ENCODE measurements at places on chromosomes 2 and 18.

DNA sequence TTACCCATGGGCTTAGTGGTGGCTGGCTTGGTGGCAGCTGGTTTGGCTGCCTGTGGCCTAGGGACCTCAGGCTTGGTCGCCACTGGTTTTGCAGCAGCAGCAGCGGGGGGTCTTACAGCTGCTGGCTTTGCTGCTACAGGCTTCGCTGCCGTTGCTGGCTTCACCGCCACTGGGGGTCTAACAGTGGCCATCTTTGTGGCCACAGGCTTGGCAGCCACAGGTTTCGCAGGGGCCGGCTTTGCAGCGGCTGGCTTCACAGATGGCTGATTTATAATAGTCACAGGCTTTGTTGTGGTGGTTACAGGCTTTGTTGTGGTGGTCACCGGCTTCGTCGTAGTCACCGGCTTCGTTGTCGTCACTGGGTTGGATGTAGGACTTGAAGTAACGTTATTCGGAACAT, 77.8 kb downstream of the COL6A3 start:
- no peak for DNase-seq

DNA sequence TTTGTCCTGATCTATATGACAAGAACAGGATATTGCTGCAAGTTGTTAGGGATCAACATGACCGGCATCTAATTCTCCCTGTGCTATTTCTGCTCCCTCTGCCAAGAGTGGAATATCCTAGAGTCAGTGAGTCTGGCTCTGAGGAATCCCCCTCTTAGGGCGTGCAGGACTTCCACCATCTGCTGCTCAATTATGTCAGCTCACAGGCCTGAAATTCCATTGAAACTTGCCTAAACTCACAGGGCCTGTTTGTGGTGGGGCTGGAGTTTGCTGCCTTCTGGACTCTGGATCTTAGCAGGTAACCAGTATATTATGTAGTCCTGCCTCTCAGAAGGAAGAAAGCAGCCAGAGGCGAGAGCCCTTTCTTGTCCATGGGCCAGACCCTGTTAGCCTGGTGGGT, 323.0 kb downstream of the TSN start:
- DNase-seq = no peak

DNA sequence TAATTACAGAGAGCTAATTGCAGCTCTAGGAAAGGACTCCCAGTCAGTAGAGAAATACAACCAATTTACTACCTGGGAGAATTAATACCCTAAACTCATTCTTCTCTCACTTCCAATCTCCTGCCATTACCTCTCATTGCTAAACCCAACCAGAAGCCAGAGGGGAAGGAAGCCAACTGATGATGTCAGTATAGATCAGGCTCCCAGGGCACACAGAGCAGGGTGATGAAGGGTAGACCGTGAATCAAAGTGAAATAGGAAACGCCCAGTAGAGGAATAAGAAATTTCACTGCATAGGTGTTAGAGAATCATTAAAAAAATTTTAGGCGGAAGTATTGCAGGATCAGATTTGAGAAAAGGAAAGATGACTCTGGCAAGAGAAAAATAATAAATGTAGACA, 456.8 kb upstream of the NXPH2 start:
- DNase-seq = no peak

DNA sequence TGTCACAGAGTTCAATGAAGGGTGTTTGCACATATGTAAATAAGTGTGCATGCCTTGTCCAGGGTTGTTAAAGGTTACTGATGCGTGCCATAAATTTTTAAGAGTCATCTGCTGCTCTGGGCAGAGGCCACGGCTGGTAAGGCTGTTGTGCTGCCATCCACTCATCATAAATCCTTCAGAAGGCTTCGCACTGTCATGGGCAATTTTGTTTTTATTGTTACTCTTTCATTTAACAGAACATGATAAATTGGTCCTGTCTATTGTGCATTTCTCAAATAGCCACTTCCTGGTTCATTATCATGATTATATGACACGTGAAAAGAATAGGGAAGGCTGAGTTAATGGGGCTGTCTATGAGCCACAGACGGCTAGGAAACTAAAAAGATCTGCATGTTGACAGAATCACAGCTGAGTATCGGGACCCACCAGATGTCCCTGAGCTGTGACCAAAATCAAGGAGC, 634.3 kb upstream of the SOX11 start:
- DNase-seq = peak; percentile 74

- DNase-seq = no peak
These were observed 134.0 kb upstream of the CCDC68 start for GRCh38 chr18:55093295-55093694.

DNA sequence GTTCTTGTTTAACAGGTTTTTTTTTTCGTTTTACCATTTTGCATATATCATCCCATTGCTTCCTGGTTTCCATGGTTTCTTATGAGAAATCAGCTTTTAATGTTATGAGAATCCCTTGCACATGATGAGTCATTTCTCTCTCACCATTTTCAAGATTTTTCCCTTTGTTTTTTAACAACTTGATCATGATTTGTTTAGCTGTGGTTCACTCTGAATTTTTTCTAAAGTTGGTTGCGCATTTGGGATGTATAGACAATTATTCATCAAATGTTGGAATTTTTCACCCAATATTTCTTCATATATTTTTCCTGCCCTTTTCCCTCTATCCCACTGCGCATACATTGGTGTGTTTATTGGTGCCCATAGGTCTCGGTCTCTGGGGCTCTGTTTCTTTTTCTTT, 42.4 kb upstream of the BIN1 start:
- no peak for DNase-seq
